ENCODE measurements at places on chromosomes 11 and 22.

DNA sequence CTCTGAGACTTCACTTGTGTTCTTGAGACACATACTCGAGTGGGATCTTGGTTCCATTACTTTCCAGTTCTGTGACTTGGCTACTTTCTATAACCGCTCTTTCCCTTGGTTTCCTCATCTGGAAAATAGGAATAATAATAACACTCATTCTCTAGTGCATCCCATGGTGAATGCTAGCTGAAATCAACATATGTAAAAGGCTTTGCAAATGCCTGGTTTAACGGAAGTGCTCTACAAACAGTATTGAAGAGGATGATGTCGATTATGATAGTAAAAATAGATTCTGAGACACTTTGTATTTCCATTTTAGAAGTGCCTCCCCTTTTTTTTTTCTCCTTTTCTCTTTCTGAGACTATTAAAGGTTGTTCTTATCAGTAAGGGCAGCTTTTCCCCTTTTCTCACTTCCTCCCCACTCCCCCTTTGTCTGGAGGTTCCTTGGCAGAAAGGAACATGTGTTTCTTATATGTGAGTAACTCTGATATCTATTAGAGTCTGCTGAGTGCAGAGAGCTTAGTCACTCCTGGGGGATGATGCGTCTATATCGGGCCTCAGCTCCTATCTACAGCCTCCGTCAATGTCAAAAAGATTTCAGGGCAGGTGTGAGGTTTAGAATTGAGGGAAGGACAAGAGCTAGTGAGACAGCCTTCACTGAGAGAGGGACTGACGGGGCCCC lies 489.3 kb downstream of the NTM start:
- no peak for DNase-seq

DNA sequence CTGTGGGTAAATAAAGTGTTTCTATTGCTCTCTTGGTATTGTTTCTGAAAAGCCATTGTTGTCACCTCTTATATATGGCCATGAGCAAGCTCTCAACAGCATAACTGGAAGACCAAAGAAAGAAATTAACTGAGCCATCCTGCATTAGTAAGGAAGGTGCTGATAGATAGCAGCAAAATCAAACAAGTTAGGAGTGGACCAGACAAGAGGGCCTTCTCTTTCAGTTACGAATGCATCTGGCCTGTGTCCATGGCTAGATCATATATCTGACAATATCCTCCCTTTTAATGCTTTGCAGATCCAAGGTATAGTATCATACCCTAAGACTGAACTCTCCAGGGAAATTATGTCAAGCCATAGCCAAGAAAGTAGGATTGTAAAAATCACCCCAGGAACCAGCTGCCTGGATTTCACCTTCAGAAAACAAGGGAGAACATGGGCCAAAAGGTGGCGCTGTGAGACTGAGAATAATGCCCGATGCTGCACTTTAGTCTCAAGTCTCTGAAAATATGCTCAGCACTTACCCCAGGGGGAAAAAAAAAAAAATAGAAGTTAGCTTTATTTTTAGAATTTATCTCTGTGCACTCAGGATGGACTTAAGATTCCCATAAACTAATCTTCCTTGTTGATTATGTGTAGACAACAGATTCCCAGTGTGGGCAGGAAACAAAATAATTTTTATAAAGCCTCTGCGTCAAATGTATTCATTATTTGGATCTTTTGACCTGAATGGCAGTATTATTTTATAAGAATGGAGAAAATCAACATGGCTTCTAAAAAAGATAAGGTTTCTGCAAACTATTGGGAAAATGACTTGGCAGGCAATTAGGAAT lies 415.1 kb downstream of the ETS1 start:
- peak; percentile 62 for DNase-seq

GRCh38 chr11:134537941-134538340 lies 125.9 kb upstream of the B3GAT1 start:
- no peak for DNase-seq

- peak; percentile 15 for DNase-seq
These were observed 71.2 kb upstream of the TBCEL start for GRCh38 chr11:120952461-120953434.

DNA sequence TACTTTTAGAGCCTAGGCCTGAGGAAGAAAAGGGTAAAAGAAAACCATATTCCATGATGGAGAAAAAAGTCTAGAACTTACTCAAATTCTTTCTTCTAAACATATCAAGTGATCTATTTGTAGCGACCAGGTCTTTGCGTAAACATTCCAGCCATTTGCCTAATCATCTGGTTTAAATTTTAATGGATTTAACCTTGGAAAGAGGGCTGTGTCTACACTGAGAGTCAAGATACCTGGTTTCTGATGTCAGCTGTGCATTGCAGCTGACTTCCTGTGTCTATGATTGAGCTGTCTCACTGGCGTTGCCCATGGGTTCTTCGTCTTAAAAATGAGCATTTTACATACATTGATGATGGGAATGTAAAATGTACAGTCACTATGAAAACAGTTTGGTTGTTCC lies 10.0 kb upstream of the TMEM123 start:
- DNase-seq = no peak

GRCh38 chr11:126081915-126082250 lies 19.2 kb upstream of the CDON start:
- DNase-seq = no peak

DNA sequence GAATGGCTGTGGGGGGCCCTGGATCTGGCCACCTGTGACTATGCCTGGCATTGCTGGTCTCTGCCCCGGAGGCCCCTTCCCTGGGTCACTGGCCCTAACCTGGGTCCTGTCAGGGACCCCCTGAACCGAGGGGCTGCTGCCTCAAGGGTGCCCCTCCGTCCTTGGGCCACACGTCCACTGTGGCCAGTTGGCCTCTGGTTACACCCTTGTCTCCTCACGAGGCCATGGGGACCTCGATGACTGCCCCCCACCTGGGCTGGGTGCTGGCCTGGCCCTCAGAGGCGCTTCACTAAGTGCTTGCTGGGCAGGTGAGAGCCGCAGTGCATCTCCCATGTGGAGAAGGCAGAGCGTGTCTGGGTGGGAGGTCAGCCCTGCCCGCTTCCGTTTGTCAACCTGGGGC lies 27.3 kb upstream of the FGF19 start:
- no peak for DNase-seq

GRCh38 chr11:9386901-9387300 lies 2.4 kb downstream of the IPO7 start:
- DNase-seq = no peak

GRCh38 chr11:46006418-46007070 lies 84.1 kb downstream of the LARGE2 start:
- DNase-seq = no peak

DNA sequence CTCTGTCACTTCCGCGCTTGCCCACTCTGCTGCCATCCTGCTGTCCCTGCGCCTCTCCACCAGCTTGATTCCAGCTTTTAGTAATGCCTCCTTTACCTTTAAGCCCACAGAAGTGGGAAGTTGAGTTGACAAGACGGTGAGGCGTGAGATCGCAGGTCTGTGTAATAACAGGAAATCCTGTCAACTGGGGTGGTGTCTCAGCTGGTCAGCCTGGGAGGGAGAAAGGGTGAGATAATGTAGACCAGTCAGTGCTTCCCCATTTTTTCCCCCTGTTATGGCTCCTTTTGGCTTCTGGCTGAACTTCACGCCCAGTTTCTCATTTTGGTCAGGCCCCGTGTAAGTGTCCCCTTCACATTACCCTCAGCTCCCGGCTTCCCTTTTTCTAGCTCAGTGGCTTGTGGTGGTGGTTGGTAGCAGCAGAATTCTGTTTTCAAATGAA lies 98.9 kb downstream of the TRAF6 start:
- DNase-seq = no peak

GRCh38 chr11:35144806-35145205 lies 5.8 kb downstream of the CD44 start:
- no peak for DNase-seq

- no peak for DNase-seq
These were observed 265.7 kb downstream of the OR4C45 start for GRCh38 chr11:50298182-50298988.

DNA sequence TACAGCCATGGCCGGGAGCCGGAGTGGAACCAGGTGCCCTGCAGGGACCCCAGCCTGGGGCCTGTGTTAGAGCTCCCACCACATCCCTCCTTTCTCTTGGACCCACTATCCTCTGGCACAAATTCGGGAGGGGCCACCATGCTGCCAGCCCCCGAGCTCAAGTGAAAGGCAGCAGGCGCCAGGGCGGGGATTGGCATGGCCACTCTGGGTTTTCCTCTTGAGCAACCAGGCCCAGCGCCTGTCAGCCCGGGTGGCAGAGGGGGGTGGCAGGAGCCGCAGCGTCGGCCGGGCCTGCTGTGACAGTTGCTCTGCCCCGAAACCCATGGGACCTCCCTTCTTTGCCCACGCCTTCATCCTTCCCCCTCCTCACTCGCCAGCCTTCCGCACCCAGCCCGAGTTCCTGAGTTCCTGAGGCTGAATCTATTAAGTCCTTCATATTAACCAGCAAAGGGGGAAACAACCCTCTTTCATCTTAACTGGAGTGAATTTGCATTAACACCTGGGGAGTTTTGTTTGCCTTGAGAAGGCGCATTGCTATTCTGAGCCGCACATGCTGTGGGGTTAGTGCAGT lies 16.8 kb upstream of the CABP7 start:
- DNase-seq = no peak

- DNase-seq = no peak
These were observed 109.3 kb downstream of the MIAT start for GRCh38 chr22:26766510-26767350.

GRCh38 chr11:2911785-2912391 lies 17.3 kb downstream of the PHLDA2 start:
- DNase-seq = no peak

GRCh38 chr11:100328626-100329340 lies 358.3 kb upstream of the ARHGAP42 start:
- DNase-seq = no peak

DNA sequence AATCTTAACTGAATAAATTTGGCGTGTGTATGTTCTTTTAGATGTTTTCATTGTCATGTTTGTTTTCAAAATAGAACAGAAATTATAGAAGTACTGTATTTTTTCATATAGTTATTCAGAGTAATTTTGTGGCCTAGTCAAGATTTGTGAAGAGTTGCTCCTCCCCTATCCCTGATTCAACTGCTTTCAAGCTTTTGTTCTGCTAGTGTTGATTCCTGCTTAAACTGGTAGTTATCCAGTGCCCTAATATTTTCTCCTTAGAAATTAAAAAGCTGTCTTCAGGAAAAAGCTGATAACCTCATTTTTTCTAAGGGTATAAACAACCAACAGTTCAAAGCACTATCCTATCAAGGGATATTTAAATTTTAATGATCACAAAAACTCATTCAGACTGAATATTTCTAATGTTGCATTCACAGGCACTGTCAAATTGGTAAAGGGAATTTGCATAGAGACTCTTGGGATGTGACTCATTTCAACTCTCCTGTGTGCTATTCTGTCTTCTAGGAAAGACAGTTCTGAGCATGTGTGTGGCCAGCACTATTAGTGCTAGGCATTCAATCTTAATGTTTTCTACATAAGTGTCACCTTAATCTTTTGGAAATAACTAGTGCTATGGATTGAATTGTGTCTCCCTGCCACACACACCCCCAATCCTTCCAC lies 1776.0 kb downstream of the LRRC4C start:
- no peak for DNase-seq

- no peak for DNase-seq
These were observed 5.2 kb downstream of the CRTAM start for GRCh38 chr11:122843281-122844141.

DNA sequence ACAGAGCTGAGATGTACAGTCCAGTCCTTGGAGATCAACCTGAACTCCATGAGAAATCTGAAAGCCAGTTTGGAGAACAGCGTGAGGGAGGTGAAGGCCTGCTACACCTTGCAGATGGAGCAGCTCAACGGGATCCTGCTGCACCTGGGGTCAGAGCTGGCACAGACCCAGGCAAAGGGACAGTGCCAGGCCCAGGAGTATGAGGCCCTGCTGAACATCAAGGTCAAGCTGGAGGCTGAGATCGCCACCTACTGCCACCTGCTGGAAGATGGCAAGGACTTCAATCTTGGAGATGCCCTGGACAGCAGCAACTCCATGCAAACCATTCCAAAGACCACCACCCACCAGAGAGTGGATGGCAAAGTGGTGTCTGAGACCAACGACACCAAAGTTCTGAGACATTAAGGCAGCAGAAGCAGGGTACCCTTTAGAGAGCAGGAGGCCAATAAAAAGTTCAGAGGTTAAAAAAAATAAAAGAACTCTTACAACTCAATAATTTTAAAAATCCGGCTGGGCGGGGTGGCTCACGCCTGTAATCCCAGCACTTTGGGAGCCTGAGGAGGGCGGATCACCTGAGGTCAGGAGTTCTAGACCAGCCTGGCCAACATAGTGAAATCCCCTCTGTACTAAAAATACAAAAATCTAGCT lies 69.9 kb upstream of the RTL6 start:
- peak; percentile 6 for DNase-seq

GRCh38 chr22:46280999-46281623 lies 13.3 kb downstream of the TTC38 start:
- DNase-seq = no peak

DNA sequence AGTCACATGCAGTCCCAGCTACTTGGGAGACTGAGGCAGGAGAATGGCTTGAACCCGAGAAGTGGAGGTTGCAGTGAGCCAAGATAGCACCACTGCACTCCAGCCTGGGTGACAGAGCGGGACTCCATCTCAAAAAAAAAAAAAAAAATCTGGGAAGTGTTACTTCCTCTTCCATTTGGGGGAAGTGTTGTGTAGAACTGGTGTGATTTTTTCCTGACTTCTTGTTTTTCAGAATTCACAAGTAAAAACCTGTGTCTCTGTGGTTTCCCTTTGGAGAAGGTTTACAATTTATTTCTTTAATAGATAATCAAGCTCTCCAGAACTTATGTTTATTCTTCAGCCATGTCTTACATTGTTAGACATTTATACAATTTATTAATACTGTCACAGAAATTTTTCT lies 396.1 kb downstream of the BRD1 start:
- DNase-seq = no peak

DNA sequence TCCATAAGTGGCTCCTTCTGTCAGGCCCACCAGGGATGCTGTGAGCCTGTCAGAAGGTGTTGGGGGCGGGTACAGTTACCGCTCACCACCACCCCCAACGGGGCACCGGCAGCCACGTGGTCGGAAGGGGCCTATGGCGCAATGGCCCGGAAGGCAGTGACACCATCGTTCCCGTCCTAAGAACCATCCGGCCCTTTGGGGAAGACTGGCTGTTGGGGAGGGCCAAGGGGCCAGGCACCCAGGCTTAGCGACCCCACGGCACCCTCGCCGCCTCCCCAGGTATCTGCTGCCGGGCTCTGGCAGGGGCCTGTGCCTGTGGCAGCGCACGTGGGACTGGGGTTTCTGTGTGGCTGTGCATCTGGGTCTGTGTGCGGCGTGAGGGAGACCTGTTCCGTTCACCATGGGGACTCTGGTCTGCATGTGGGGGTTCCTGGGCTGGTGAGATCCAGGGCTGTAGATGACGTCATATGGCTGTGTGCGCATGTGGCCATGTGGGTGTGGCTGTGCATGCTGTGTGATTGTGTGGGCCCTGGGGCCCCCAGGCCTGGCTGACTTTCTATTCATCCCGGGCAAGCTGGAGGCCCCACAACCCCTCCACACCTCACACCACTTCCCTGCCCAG lies 717 bp downstream of the OSM start:
- peak; percentile 76 for DNase-seq

DNA sequence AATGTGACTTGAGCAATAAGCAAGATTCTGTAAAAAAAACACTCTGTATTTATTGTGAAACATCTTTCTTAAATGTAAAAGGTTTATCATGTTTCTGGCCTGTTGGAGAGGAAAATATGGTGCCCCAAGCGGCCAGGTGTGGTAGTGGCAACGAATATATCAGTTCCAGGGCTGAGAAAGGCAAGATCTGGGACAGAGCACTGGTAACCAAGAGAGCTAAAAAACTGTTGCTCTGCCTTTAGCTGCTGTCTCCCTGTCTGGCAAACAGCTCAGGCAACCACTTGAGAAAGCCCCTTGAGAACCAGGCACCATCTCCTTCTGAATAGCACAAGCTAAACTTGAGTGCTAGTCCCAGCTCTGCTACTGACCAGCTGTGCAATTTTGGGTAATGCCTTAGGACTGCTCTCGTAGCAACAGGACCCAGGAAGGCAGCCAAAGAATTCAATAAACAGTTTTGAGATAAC lies 129.9 kb downstream of the KCNC1 start:
- DNase-seq = no peak

All from stimulated activated CD8-positive, alpha-beta memory T cell treated with anti-CD3 and anti-CD28 coated beads, Interleukin-12 subunit alpha, Interleukin-12 subunit beta, amount 100 ng/mL, for 4 hours (primary cell).